ENCODE measurements at places on chromosomes 12 and 14.

DNA sequence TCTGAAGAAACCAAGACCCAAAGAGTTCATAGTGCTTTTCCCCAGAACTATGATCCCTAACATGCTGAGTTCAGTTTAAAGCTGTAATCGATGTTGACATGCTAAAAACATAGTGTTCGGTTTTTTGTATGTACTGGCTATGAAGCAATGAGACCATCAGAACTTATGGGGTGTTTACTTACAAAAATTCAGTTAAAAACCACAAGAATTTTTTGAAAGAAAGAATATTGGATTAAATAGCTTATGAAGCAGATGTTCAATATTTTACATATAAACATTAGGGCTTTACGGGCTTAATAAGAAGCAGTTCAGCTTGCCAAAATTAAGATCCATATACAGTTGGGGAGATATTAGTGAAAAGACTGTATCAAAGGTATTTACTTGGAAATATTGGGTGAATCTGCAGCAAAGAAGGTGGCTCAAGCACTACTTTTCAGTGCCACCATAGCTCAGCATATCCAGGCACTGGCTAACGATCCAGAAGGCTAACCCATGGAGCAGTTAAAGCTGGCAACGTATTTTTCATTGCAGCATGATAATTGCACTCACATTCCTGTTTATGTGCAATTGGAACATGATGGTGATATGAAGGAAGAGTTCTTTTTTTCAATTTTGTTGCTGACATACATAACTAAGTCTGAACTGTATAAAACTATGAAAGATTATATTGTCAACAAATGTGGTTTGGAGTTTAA, 125.9 kb downstream of the EFCAB11 start:
- no peak for DNase-seq

- DNase-seq: no peak
Measured at GRCh38 chr14:63727231-63727735, 582 bp downstream of the SGPP1 start.

DNA sequence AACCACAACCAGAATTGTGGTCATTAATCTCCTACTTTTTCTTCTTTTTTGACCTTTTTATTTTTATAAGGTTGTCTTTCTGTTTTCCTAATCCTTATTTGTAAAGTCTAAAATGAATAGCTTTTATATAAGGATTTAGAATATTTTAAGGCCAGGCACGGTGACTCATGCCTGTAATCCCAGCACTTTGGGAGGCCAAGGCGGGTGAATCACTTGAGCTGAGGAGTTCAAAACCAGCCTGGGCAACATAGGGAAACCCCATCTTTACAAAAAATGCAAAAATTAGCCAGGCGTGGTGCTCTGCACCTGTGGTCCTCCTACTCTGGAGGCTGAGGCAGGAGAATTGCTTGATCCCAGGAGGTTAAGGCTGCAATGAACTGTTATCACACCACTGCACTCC, 55.1 kb downstream of the IFT81 start:
- DNase-seq: no peak

DNA sequence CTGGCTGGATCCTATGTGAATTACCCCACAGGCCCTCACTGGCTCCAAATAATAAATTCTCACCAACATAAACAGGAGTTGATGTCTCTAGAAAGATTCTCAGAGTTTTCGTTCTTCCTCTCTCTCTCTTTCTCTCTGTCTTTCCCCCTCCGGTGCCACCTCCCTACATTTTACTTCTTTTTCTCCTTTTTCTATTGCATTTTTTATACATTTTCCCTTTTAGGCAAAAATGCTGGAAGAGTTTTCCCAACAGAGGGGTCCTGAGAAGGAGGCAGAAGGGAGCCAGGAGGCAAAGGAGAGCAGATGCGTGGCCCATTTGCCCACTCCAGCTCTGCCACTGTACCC, 826 bp upstream of the HOXC6 start:
- DNase-seq: no peak

GRCh38 chr12:69022674-69023073, 89.7 kb upstream of the CPM start:
- DNase-seq: no peak
